ENCODE measurements at places on chromosomes 5 and 9. TPM values are rescaled to one million over a fixed set of nuclear protein-coding genes. Genes with fewer than 3 reads are reported as not detected.

DOK3 gene
- 5.4 TPM for total RNA-seq

CD14 gene
- total RNA-seq, result 62.6 TPM

TMEM215 gene
- not detected for total RNA-seq

CLPTM1L gene
- total RNA-seq, result 109 TPM

CYLC2 gene
- not detected for total RNA-seq

F2RL2 gene
- total RNA-seq, result not detected

SPINK7 gene
- not detected for total RNA-seq

DNA sequence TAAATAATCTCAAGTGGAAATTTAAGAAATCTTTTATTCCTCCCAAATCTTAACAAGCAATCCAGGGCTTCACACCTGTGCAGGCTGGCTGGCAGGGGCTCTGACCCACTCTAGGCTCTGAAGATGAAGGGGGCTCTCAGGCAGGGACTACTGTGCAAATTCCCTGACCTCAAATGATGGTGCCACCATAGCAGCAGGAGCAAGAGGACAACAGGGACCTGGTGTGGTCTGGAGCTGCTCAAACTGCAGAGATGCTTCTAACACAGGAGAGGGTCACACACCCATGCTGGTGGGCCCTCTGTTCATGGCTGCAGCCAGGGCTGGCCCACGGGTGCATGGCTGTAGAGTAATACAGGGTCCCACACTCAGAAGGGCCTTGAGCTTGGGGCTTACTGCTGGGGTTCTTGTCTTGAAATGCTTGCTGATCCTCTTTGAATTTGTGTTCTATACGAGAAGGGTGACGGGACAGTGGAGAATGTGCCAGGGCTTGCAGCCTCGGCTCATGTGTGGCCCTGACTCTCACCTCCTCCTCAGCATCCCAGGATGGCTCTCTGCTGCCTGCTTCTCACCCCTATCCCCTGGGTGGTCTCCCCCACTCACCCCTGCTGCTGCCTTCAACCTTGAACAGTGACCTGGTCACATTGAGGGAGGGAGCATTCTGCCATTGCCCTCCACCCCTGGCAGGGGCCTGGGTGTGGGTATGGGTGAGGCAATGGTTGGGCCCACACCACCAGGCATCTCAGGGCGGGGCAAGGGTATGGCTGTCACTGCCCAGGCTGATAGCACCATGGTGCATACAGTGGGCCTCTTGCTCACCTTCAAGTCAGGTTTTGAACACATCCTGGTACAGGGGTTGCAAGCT lies 191.7 kb downstream of the FSTL4 start:
- H3K27ac ChIP-seq, result no peak overlapping the region
- H3K36me3 ChIP-seq, result no peaks in the 10 kb centered on the region
- DNase-seq, result no peak
- H3K4me3 ChIP-seq, result no peak overlapping the region
- H3K27me3 ChIP-seq, result no peaks in the 10 kb centered on the region

DNA sequence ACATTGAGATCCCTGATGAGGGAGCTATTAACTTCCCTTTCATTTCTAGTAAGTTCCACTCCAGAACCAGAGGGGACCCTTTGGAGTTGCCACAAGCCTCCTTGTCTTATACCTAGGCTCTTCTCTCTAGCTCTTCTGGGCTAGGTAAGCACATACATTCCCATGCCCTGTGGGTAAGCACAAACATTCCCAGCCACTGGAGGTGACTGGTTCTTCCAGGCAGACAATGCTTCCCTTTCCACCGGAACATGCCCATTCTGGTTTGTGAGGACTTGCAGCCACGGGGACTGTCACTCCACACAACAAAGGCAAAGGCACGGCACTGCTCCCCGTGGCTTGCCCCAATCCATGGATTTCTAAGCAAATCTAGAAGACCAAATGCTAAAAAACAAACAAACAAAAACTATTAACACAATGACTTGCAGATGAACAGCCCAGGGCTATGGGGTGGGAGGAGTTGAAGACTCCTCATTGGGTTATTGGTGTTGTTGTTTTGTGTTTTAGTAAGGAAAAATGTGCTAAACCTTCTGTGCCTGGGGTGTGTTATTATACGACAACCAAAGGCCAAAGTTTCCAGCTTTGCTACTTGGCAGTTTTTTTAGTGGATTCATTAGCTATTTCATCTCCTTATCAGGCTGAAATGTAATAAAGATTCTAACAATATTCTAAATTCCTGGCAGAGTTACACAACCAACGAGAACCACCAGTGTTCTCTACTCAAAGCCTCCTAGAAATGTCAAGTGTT lies 276.2 kb downstream of the SYK start:
- H3K36me3 ChIP-seq, result no peaks in the 10 kb centered on the region
- no peak overlapping the region for H3K27ac ChIP-seq
- H3K27me3 ChIP-seq, result no peaks in the 10 kb centered on the region
- H3K4me1 ChIP-seq, result peaks cover 12% of the 10 kb centered on the region

- no peaks in the 10 kb centered on the region for H3K27me3 ChIP-seq
- H3K36me3 ChIP-seq, result no peaks in the 10 kb centered on the region
- peaks cover 51% of the 10 kb centered on the region for H3K4me1 ChIP-seq
- peak overlapping the region; percentile 88 for H3K27ac ChIP-seq
- H3K4me3 ChIP-seq, result peak overlapping the region; percentile 29
Measured at GRCh38 chr9:2018162-2018643, 3.1 kb downstream of the SMARCA2 start.

- H3K27ac ChIP-seq, result peak overlapping the region; percentile 92
- no peak overlapping the region for H3K4me3 ChIP-seq
- H3K36me3 ChIP-seq, result no peaks in the 10 kb centered on the region
Measured at GRCh38 chr5:71586052-71586940, 844 bp upstream of the MCCC2 start.

DNA sequence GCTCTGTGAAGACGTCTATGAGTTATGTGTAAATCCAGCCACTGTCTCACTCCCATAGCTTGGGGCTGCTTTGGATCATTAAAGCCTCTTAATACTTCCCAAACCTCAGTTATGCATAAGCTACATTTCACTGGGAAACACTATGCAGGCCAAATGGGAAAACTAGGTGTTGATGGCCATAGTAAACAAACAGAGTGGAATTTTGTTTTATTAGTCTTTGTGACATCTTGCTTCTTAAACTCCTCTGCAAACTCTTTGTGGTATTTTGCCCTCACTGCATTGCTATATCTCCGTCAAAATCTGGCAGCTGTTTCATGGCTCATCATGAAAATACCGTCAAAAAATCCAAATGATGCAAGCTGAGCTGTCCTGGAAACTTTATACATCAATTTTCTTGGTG lies 167.2 kb upstream of the HMHB1 start:
- H3K4me3 ChIP-seq, result no peak overlapping the region
- no peaks in the 10 kb centered on the region for H3K27me3 ChIP-seq
- no peak overlapping the region for H3K27ac ChIP-seq
- no peak for DNase-seq
- H3K4me1 ChIP-seq, result no peaks in the 10 kb centered on the region
- H3K36me3 ChIP-seq, result no peaks in the 10 kb centered on the region

GRCh38 chr5:76867038-76867437 lies 17.2 kb downstream of the S100Z start:
- no peaks in the 10 kb centered on the region for H3K36me3 ChIP-seq
- no peaks in the 10 kb centered on the region for H3K27me3 ChIP-seq

GRCh38 chr5:35543408-35543807 lies 74.3 kb upstream of the SPEF2 start:
- no peak for DNase-seq
- no peaks in the 10 kb centered on the region for H3K27me3 ChIP-seq
- H3K4me3 ChIP-seq, result no peak overlapping the region
- no peak overlapping the region for H3K27ac ChIP-seq
- H3K4me1 ChIP-seq, result no peaks in the 10 kb centered on the region

GRCh38 chr9:82080265-82080664 lies 91.7 kb downstream of the SPATA31D1 start:
- H3K27me3 ChIP-seq, result no peaks in the 10 kb centered on the region
- DNase-seq, result no peak
- no peak overlapping the region for H3K4me3 ChIP-seq
- no peaks in the 10 kb centered on the region for H3K4me1 ChIP-seq

DNA sequence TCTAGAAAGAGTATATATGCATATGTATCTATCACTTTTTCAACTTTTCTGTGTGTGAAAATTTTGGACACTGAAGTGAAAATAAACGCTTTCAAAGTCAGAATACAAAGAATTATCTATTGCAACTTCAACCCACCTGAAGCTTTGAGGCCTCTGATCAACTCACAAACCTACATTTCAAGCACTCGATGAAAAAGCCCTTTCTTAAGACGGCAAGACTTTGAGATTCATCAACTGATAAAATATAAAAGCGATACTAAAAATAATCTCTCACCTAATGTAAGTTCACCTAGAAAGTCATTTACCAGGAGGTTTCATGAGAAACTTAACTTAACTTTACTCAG lies 1.2 kb downstream of the GOLPH3 start:
- no peak for DNase-seq
- peak overlapping the region; percentile 100 for H3K27ac ChIP-seq

- no peak overlapping the region for H3K4me3 ChIP-seq
- H3K36me3 ChIP-seq, result no peaks in the 10 kb centered on the region
- H3K27me3 ChIP-seq, result no peaks in the 10 kb centered on the region
- DNase-seq, result peak; percentile 5
Measured at GRCh38 chr5:15807871-15808270, 307.9 kb downstream of the FBXL7 start.

GRCh38 chr5:1239505-1240251 lies 14.5 kb downstream of the SLC6A18 start:
- DNase-seq, result no peak
- no peak overlapping the region for H3K4me3 ChIP-seq
- H3K27me3 ChIP-seq, result no peaks in the 10 kb centered on the region
- H3K27ac ChIP-seq, result no peak overlapping the region
- no peaks in the 10 kb centered on the region for H3K4me1 ChIP-seq

- peaks cover 4% of the 10 kb centered on the region for H3K4me1 ChIP-seq
- DNase-seq, result no peak
- no peak overlapping the region for H3K27ac ChIP-seq
- no peaks in the 10 kb centered on the region for H3K36me3 ChIP-seq
- H3K4me3 ChIP-seq, result no peak overlapping the region
- H3K27me3 ChIP-seq, result no peaks in the 10 kb centered on the region
Measured at GRCh38 chr9:6076851-6077250, 61.4 kb upstream of the RANBP6 start.

DNA sequence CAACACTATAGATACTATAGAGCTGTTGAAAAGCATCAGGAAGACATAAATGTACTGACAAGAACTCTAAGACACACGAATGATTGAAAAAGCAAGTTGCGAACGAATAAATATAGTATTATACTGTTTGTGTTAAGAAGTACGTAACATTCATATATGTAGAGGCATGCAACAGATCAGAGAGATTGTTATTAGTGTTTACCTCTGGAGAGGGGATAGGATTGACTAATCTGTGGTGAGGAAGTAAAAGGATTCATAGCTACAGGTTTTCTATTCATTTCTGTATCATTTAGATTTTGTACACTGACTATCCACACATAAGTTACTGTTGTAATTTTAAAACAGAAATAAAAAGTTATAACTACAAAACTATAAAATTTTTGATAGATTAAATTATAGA lies 147.6 kb upstream of the SV2C start:
- H3K36me3 ChIP-seq, result no peaks in the 10 kb centered on the region
- no peak overlapping the region for H3K27ac ChIP-seq
- no peak for DNase-seq
- no peaks in the 10 kb centered on the region for H3K27me3 ChIP-seq
- H3K4me3 ChIP-seq, result no peak overlapping the region

- H3K27ac ChIP-seq, result no peak overlapping the region
- H3K36me3 ChIP-seq, result no peaks in the 10 kb centered on the region
- no peak overlapping the region for H3K4me3 ChIP-seq
- H3K27me3 ChIP-seq, result no peaks in the 10 kb centered on the region
- no peak for DNase-seq
Measured at GRCh38 chr9:101229606-101230005, 155.2 kb downstream of the BAAT start.

GRCh38 chr5:72783354-72783753 lies 33.1 kb upstream of the TNPO1 start:
- no peak overlapping the region for H3K27ac ChIP-seq
- H3K36me3 ChIP-seq, result no peaks in the 10 kb centered on the region
- no peak for DNase-seq

- H3K4me3 ChIP-seq, result no peak overlapping the region
- H3K27me3 ChIP-seq, result no peaks in the 10 kb centered on the region
- H3K27ac ChIP-seq, result no peak overlapping the region
- H3K4me1 ChIP-seq, result peaks cover 9% of the 10 kb centered on the region
- no peaks in the 10 kb centered on the region for H3K36me3 ChIP-seq
- peak; percentile 15 for DNase-seq
Measured at GRCh38 chr5:35430381-35431162, 187.1 kb upstream of the SPEF2 start.

All from body of pancreas (tissue), 4 donors.